Psoas muscle (tissue), 8 donors: ENCODE measurements at places on chromosomes 13 and 19. TPM values are rescaled to one million over a fixed set of nuclear protein-coding genes. Genes with fewer than 3 reads are reported as not detected.

GRCh38 chr19:13817018-13817614, 21.9 kb downstream of the ZSWIM4 start:
- no peaks in the 10 kb centered on the region for H3K27me3 ChIP-seq
- no peaks in the 10 kb centered on the region for H3K36me3 ChIP-seq
- no peak overlapping the region for H3K4me3 ChIP-seq

- peaks cover 21% of the 10 kb centered on the region for H3K4me1 ChIP-seq
- H3K27ac ChIP-seq: peak overlapping the region; percentile 78
- no peaks in the 10 kb centered on the region for H3K27me3 ChIP-seq
- DNase-seq: no peak
- no peaks in the 10 kb centered on the region for H3K36me3 ChIP-seq
These were observed 753 bp upstream of the WIZ start for GRCh38 chr19:15450528-15450890.

- H3K27me3 ChIP-seq: peaks cover 11% of the 10 kb centered on the region
- H3K27ac ChIP-seq: no peak overlapping the region
- no peaks in the 10 kb centered on the region for H3K36me3 ChIP-seq
These were observed 44.5 kb downstream of the TMEM255B start for GRCh38 chr13:113803409-113804016.

GRCh38 chr13:39776439-39776838, 121.0 kb downstream of the COG6 start:
- no peak overlapping the region for H3K4me3 ChIP-seq
- no peak overlapping the region for H3K27ac ChIP-seq
- no peaks in the 10 kb centered on the region for H3K4me1 ChIP-seq
- H3K27me3 ChIP-seq: no peaks in the 10 kb centered on the region
- no peak for DNase-seq

GRCh38 chr19:36115453-36116343, at the start of gene TBCB:
TSS of gene TBCB (plus strand) at chr19:36115468. CDS start at chr19:36115561, 93 bp downstream.
- H3K4me3 ChIP-seq: peak within 1 kb of the TSS; percentile 93
- DNase-seq: peak; percentile 86
- H3K27me3 ChIP-seq: no peaks in the 10 kb centered on the region
- peaks cover 15% of the 10 kb centered on the region for H3K4me1 ChIP-seq
- peaks cover 2% of the 10 kb centered on the region for H3K36me3 ChIP-seq

The ZNF790 gene
- total RNA-seq: 5.1 TPM

The ZNF738 gene
- total RNA-seq: 0.65 TPM

The RETN gene
- total RNA-seq: 0.57 TPM

The EPS8L1 gene
- 0.53 TPM for total RNA-seq

GRCh38 chr19:8526345-8527091, 12.6 kb upstream of the ZNF414 start:
- DNase-seq: peak; percentile 88
- H3K36me3 ChIP-seq: no peaks in the 10 kb centered on the region
- H3K4me3 ChIP-seq: peak overlapping the region; percentile 75
- H3K27me3 ChIP-seq: no peaks in the 10 kb centered on the region
- peak overlapping the region; percentile 76 for H3K27ac ChIP-seq

DNA sequence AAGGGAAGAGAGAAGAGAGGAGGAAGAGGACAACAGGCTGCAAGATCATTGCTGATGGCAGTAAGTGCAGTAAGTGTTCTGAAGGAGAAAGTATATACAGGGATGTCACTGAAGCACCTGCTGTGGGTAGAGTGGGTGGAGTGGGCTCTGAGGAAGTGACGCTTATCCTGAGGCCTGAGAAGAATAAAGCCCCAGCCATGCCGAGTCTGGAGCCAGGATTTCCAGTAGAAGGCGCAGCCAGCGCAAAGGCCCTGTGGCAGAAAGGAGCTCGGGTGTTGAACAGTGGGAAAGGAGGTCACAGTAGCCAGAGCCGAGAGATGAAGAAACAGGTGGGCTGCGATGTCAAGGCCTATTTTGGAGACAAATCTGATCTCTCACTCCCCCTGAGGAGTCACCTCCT, 31.8 kb upstream of the ADGRE5 start:
- DNase-seq: no peak
- H3K4me3 ChIP-seq: no peak overlapping the region
- no peaks in the 10 kb centered on the region for H3K36me3 ChIP-seq
- H3K4me1 ChIP-seq: no peaks in the 10 kb centered on the region
- no peaks in the 10 kb centered on the region for H3K27me3 ChIP-seq

GRCh38 chr19:39325778-39326665, 5.4 kb upstream of the LRFN1 start:
- no peak overlapping the region for H3K4me3 ChIP-seq
- peaks cover 18% of the 10 kb centered on the region for H3K27me3 ChIP-seq
- no peaks in the 10 kb centered on the region for H3K4me1 ChIP-seq
- no peak overlapping the region for H3K27ac ChIP-seq

The GJA3 gene
- not detected for total RNA-seq

- no peak overlapping the region for H3K27ac ChIP-seq
- no peaks in the 10 kb centered on the region for H3K36me3 ChIP-seq
- no peaks in the 10 kb centered on the region for H3K4me1 ChIP-seq
- H3K27me3 ChIP-seq: no peaks in the 10 kb centered on the region
- no peak overlapping the region for H3K4me3 ChIP-seq
- no peak for DNase-seq
These were observed 12.6 kb downstream of the FSD1 start for GRCh38 chr19:4316956-4317355.

- no peak overlapping the region for H3K4me3 ChIP-seq
- no peaks in the 10 kb centered on the region for H3K4me1 ChIP-seq
- H3K27ac ChIP-seq: no peak overlapping the region
- H3K36me3 ChIP-seq: no peaks in the 10 kb centered on the region
- no peaks in the 10 kb centered on the region for H3K27me3 ChIP-seq
These were observed 4.6 kb downstream of the CPAMD8 start for GRCh38 chr19:17021793-17022590.

DNA sequence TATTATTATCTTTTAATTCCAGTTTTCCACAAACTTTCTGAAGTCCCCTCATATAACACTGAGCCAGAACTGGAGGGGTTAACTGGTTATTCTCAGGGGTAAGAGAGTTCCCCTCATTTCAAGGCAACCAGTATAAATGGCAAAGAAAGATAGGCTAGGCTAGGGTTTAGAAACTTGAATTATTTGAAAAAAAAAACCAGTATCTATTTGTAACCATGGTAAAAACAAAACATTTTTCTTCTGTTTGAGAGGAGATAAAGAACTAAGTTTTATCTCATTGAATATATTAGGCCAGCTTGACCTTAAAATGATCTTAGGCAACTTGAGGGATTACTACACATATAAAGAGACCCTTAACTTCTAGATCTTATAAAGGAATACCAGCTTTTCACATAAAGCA, 19.6 kb downstream of the SUPT20H start:
- peak overlapping the region; percentile 44 for H3K27ac ChIP-seq
- DNase-seq: no peak
- no peaks in the 10 kb centered on the region for H3K27me3 ChIP-seq
- no peak overlapping the region for H3K4me3 ChIP-seq

The ATXN8OS gene
- total RNA-seq: not detected

The CCDC8 gene
- 2.4 TPM for total RNA-seq

GRCh38 chr13:31912647-31913401, 118.8 kb upstream of the FRY start:
- H3K27me3 ChIP-seq: no peaks in the 10 kb centered on the region
- H3K4me1 ChIP-seq: peaks cover 6% of the 10 kb centered on the region
- H3K4me3 ChIP-seq: no peak overlapping the region
- H3K36me3 ChIP-seq: no peaks in the 10 kb centered on the region

- H3K27me3 ChIP-seq: no peaks in the 10 kb centered on the region
- H3K4me3 ChIP-seq: no peak overlapping the region
- no peak overlapping the region for H3K27ac ChIP-seq
- no peaks in the 10 kb centered on the region for H3K4me1 ChIP-seq
These were observed 43.5 kb upstream of the SERTM1 start for GRCh38 chr13:36630181-36630803.

DNA sequence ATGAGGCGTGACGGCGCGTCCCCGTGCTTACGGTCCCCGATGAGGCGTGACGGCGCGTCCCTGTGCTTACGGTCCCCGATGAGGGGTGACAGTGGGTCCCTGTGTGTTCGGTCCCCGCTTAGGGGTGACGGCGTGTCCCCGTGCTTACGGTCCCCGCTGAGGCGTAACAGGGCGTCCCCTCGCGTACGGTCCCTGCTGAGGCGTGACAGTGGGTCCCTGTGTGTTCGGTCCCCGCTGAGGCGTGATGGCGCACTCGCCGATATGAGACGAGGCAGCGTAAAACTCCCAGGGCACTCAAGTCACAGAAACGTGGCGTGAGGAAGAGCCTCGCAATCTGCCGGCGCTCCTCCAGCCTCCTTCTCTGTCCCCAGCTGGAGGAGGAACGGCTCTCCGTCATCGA, 20.9 kb downstream of the CFAP97D2 start:
- H3K4me3 ChIP-seq: peak overlapping the region; percentile 27
- DNase-seq: no peak
- H3K27me3 ChIP-seq: peaks cover 9% of the 10 kb centered on the region

The ZNF888 gene
- total RNA-seq: 0.67 TPM

DNA sequence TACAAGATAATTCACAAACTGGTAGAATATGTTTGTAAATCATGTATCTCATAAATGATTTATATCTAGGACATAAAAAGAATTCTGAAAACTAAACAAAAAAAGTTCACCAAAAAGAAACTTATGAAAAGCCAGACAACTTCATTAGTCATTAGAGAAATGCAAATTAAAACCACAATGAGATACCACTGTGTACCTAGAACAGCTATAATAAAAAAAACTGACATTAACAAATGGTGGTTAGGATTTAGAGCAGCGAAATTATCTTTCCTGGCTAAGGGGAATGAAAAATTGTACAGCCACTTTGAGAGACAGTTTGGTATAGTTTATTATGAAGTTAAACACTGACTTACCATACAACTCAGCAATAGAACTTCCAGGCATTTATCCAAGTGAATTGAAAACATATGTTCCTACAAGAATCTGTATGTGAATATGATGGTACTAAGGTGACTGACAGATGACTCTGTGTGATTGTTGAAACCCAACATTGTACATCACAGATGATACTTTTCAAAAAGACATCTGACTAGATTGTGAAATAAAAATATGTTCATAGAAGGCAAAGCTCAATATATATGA, 41.8 kb downstream of the UGGT2 start:
- H3K27ac ChIP-seq: no peak overlapping the region
- no peaks in the 10 kb centered on the region for H3K4me1 ChIP-seq
- no peak overlapping the region for H3K4me3 ChIP-seq
- H3K36me3 ChIP-seq: peaks cover 3% of the 10 kb centered on the region

- no peak for DNase-seq
- peaks cover 20% of the 10 kb centered on the region for H3K4me1 ChIP-seq
- no peak overlapping the region for H3K27ac ChIP-seq
- no peaks in the 10 kb centered on the region for H3K27me3 ChIP-seq
- no peak overlapping the region for H3K4me3 ChIP-seq
- H3K36me3 ChIP-seq: peaks cover 2% of the 10 kb centered on the region
These were observed 5.9 kb downstream of the BORCS8 start for GRCh38 chr19:19185853-19186740.

The NLRP7 gene
- not detected for total RNA-seq

GRCh38 chr19:888581-889385, 4.2 kb downstream of the MED16 start:
- H3K4me3 ChIP-seq: no peak overlapping the region
- no peak for DNase-seq
- peaks cover 9% of the 10 kb centered on the region for H3K36me3 ChIP-seq
- H3K27ac ChIP-seq: no peak overlapping the region

DNA sequence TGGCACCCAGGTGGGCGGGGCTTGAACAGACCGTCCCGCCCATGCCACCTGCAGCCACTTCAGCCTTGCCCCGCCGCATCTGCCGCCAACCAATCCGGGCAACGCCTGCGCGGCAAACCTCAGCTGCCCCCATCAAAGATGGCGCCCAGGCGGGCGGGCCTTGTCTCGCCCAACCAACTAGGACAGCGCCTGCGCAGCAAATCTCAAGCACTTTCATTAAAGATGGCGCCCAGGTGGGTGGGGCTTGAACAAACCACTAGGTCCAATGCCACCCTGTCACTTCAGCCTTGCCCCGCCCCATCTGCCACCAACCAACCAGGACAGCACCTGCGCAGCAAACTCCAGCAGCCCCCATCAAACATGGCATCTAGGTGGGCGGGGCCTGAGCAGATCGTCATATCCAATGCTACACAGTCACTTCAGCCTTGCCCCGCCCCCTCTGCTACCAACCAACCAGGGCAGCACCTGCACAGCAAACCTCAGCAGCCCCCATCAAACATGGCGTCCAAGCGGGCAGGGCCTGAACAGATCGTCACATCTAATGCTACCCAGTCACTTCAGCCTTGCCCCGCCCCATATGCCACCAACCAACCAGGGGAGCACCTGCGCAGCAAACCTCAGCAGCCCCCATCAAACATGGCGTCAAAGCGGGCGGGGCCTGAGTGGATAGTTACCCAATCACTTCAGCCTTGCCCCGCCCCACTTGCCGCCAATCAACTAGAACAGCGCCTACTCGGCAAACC, 1.4 kb downstream of the PEG3 start:
- peak overlapping the region; percentile 61 for H3K4me3 ChIP-seq
- H3K36me3 ChIP-seq: no peaks in the 10 kb centered on the region
- no peaks in the 10 kb centered on the region for H3K27me3 ChIP-seq
- peak; percentile 97 for DNase-seq

DNA sequence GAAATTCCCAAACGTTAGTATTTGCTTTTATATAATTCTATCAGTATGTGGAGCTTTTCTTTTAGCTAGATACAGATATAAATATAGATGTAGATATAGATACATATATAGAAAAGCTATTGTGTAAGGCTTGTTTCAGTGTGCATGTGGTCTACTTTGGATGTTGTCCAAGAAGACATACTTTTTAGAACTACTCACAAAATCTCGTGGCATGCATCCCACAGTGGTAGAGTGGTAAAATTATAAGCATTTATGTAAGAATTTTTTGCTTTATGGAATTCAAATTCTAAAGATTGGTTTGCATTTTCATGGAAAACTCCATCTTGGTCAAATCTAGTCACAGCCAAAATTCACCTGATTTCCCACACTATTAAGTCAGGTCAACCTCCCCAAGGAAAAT, 880.4 kb downstream of the EFNB2 start:
- H3K36me3 ChIP-seq: no peaks in the 10 kb centered on the region
- no peaks in the 10 kb centered on the region for H3K27me3 ChIP-seq
- no peaks in the 10 kb centered on the region for H3K4me1 ChIP-seq

The CEACAM4 gene
- total RNA-seq: 0.17 TPM

GRCh38 chr19:56252699-56253422, 19.7 kb upstream of the EDDM13 start:
- no peak overlapping the region for H3K27ac ChIP-seq
- no peaks in the 10 kb centered on the region for H3K4me1 ChIP-seq
- H3K36me3 ChIP-seq: no peaks in the 10 kb centered on the region
- no peak overlapping the region for H3K4me3 ChIP-seq
- no peaks in the 10 kb centered on the region for H3K27me3 ChIP-seq
- DNase-seq: peak; percentile 74

The LHB gene
- total RNA-seq: not detected

GRCh38 chr13:93721483-93721882, 494.9 kb downstream of the GPC6 start:
- no peaks in the 10 kb centered on the region for H3K4me1 ChIP-seq
- no peak overlapping the region for H3K27ac ChIP-seq
- H3K36me3 ChIP-seq: no peaks in the 10 kb centered on the region
- peaks cover 2% of the 10 kb centered on the region for H3K27me3 ChIP-seq

The WTIP gene
- total RNA-seq: 3.9 TPM
